ENCODE measurements at places on chromosomes 12 and 14.
A peak's percentile ranks its signal among the peaks of the same experiment; 100 is the strongest.

GRCh38 chr14:47302121-47302520 lies 373.3 kb downstream of the MDGA2 start:
- DNase-seq: no peak

- DNase-seq: no peak
These were observed 133.3 kb downstream of the DACT1 start for GRCh38 chr14:58771016-58771415.

DNA sequence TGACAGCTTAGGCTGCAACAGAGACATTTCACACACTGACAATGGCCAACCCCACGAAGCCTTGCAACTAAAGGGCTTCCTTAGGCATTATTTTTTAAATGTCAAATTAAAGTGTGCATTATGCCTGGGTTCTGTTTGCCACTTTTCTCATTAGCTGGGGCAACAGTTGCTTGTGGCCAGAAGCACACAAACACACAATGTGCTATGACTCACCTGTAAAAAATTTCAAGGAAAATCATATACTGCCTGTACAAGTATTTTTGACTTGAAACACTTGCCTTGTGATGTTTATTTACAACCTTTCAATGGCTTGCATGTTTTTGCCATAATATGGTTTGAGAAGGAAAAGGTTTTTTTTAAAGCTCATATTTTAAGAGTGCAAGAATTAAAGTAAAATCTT lies 1.9 kb downstream of the NTN4 start:
- no peak for DNase-seq

GRCh38 chr12:99035803-99036202 lies 390.7 kb downstream of the APAF1 start:
- no peak for DNase-seq

DNA sequence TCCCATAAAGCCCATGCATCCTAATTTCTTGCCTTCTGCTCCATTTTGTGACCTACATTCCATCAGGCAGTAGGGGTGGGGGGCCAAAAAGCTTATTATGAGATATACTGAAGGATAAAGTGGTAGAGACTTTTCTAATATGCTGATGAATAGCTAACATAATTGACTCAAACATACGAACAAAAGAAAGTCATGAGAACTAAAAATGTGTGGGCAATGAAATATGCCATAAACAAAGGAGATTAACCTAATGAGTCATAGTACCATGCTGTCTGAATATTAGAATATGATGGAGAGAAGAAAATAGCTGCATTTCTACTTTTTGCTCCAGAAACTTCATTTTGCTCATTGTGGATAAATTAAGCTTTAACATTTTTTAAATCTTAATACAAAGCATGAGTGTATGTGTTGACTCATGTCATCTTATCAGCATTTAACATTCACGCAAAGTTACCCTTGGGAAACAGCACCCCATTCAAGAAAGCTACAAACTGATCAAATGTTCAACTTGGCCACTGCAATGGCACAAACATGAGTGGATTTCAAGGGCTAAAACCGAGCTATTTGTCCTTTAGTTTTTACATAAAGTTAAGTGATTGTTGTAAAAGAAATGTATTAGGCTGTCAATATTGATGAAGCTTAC lies 64.0 kb upstream of the DIO2 start:
- no peak for DNase-seq

DNA sequence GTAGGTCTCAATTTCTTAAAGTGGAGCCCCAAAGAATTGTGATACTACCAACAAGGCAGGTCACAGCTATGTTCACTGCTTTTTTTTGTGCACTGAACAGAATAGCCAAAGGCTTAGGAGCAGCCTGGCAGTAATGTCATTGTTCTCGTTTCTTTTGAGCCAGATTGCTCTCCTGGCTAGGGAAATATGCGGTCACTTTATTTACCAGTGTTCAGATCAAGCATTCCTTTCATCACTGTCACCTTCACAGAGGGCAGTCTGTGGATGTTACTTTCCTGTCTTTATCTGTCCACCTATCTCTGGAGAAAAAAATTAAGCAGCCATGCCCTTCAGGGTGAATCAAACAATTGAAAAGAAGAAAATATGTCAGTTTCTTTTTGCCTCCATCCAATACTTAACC lies 159.6 kb downstream of the BTG1 start:
- DNase-seq: no peak

DNA sequence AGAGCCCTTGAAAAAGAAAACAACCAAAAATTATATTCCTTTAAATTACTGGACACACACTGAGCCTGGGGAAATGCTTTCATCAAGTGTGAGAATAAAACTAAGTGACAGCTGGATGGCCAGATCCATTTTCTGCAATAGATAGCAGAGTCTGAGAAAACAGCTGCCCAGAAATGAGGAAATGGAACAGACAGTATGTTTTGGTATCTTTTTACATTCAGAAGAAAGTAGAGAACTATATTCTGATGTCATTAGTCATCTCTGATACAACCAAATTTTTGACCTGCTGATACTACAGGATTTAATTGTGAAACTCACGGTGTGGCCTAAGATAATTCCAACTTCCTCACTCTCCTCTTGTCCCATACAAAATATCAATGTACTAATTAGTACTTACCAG lies 78.2 kb downstream of the HMGA2 start:
- DNase-seq: no peak

- no peak for DNase-seq
These were observed 23.6 kb downstream of the TCHP start for GRCh38 chr12:109923481-109924245.

DNA sequence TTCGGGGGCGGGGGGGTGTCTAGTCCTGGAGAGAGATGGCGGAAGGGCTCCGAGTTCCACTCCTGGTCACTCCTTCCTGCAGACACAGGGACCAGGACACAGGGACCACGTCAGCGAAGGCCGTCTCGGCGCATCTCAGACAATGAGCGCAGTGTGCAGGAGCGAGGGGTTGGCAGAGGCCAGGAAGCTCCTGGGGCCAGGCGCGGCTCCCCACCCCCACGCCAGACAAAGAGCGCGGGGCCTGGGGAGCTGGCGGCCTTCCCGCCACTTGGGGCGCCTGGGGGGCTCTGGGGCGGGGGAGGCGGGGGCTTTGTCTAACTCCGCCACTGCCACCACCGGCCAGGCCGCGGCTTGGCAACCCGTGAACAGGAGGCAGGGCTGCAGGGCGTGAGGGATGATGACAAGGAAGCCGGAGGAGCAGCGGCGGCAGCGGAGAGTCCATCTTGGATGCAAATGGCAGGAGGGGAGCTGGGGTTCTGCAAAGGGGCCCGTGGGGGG lies 2.2 kb downstream of the CDK2AP1 start:
- peak; percentile 20 for DNase-seq

- DNase-seq: no peak
These were observed 53.9 kb upstream of the NCOR2 start for GRCh38 chr12:124621296-124621660.

- DNase-seq: no peak
These were observed 710.6 kb upstream of the TMEM132C start for GRCh38 chr12:127556231-127556886.

GRCh38 chr14:20609215-20610001 lies 18.2 kb upstream of the RNASE12 start:
- DNase-seq: peak; percentile 61

- peak; percentile 62 for DNase-seq
These were observed 23.6 kb downstream of the VASH1 start for GRCh38 chr14:76784881-76785280.

- peak; percentile 4 for DNase-seq
These were observed 484 bp downstream of the RIC8B start for GRCh38 chr12:106774808-106775524.

DNA sequence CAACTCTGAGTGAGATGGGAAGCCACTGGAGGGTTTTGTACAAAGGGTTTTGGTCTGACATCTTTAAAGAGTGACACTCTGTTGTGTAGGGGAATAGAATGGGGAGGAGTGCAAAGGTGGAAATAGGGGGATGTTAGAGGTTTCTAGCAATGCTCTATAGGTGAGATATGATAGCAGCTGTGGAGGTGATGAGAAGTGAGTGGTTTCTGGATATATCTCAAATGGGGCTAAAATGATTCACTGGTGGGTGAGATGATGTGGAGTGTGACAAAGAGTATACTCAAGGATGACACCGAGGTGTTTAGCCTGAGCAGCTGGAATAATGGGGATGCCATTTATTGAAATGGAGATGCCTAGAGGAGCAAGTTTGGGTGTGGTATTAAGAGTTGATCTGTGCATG lies 426.4 kb downstream of the PCNX1 start:
- DNase-seq: no peak

DNA sequence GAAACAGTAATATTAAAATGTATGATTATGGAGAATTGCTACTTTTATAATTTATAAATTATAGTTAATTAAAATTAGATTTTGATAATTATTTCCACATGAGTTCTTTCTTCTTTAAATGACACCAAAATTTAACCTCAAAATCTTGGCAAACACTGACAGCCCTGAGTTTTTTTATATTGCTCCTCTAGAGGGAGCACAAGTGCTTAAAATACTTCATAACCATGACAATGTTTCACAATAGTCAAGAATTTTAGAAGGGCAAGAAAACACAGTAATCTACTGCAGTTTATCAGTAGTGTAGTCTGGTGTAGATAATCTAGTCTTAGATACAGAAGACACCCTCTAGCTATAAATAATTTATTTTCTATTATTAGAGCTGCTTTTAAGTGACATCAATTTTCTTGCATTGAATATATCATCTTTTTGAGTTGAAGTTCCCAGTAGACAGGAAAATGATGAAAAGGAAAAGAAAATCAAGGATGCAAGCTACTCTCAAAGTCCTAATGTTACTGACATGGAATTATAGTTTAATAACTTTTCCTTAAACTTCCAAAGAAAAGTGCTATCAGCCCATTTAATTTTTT lies 14.3 kb upstream of the PTGER2 start:
- no peak for DNase-seq

GRCh38 chr12:16269946-16270345 lies 7.5 kb downstream of the SLC15A5 start:
- no peak for DNase-seq

GRCh38 chr12:47488888-47489287 lies 216.9 kb downstream of the RPAP3 start:
- no peak for DNase-seq

- DNase-seq: peak; percentile 33
These were observed 7.7 kb downstream of the ENDOU start for GRCh38 chr12:47717443-47718193.

DNA sequence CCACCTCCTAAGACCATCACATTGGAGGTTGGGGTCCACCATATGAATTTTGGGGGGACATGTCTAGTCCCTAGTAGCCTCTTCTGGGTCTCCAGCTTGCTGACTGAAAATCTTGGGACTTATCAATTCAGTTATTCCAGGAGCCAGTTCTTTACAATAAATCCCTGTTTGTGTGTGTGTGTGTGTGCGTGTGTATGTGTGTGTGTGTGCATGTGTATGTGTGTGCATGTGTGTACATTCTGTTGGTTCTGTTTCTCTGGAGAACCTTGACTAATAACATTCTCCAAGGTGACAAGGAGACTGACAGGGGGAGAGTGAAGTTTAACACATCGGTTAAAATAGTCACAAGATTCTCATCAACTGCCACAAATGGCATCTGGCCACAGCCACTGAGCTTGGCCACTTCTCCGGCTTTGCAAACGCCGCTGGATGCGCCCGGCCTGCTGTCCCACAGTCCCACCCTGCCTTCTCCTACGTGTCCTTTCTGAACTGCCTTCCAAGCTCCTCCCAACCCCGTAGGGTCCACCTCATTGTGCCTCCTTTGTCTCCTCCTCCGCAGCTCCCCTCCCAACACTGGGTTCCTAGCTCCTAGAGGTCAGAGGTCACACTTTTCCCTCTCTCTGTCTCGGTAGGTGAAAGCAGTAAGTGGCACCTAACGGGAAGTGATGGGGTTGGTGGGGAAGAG lies 88.1 kb upstream of the DIO3 start:
- no peak for DNase-seq

GRCh38 chr12:115932066-115932465 lies 345.4 kb downstream of the MED13L start:
- no peak for DNase-seq

DNA sequence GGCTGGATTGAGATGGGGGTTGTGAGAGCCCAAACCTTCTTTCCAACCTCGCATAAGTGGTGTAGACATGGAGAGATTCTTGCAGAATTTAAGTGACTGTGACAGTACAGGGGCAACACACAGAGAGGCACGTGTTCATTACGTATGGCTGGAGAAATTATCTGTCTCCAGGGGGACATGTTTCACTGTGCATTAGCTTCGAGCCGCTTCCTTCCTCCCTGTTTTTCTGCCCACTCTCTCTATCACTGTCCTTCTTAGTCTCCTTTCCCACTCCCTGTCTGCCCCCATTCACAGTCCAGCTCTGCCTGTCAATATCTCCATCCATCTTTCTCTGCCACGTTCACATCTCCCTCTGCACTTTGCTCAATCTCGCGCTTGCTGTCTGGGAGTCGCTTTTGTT lies 11.5 kb upstream of the C14orf93 start:
- DNase-seq: no peak

- no peak for DNase-seq
These were observed 28.0 kb upstream of the LRTM2 start for GRCh38 chr12:1792406-1792805.

DNA sequence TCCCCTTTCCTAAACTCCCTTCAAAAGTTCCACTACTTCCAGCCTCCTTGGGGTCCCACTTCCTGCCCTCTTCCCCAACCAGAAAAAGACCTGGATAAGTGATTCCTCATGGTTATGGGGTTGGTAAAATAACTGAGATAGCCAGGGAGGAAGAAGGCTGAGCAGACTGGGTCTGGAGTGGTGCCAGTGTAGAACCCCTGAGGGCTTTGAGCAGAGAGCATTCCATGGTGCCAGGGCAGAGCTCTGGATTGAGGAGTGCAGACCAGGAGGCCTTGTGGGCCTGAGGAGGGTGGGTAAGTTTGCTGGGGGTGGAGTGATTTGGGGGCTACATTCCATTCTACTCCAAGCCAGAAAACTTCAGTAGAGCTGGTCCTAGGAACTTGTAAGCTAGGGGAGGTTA lies 9.5 kb upstream of the CISTR start:
- DNase-seq: no peak

DNA sequence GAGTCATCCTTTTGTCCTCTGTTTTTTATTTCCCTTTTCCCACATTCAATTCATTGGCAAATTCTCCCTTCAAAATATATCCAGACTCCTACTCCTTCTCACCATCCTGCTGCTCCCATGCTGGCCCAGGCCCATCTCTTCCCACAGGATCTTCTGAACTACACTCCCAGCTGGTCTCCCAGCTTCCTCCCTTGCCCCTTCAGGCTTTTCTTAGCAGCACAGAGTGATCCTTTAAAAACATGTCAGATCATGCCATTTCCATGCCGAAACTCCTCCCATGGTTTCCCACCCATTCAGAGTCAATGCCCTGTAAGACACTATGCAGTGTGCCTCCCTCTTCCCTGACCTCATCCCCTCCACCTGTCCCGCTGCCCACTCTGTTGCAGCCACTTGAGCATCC lies 2.4 kb upstream of the KRT84 start:
- no peak for DNase-seq

GRCh38 chr14:47208434-47208833 lies 467.0 kb downstream of the MDGA2 start:
- DNase-seq: no peak

Data from activated CD4-positive, alpha-beta T cell treated with anti-CD3 and anti-CD28 coated beads for 4 hours (primary cell).